CD8-positive, alpha-beta memory T cell (primary cell): ENCODE measurements at places on chromosomes 1 and 21.

DNA sequence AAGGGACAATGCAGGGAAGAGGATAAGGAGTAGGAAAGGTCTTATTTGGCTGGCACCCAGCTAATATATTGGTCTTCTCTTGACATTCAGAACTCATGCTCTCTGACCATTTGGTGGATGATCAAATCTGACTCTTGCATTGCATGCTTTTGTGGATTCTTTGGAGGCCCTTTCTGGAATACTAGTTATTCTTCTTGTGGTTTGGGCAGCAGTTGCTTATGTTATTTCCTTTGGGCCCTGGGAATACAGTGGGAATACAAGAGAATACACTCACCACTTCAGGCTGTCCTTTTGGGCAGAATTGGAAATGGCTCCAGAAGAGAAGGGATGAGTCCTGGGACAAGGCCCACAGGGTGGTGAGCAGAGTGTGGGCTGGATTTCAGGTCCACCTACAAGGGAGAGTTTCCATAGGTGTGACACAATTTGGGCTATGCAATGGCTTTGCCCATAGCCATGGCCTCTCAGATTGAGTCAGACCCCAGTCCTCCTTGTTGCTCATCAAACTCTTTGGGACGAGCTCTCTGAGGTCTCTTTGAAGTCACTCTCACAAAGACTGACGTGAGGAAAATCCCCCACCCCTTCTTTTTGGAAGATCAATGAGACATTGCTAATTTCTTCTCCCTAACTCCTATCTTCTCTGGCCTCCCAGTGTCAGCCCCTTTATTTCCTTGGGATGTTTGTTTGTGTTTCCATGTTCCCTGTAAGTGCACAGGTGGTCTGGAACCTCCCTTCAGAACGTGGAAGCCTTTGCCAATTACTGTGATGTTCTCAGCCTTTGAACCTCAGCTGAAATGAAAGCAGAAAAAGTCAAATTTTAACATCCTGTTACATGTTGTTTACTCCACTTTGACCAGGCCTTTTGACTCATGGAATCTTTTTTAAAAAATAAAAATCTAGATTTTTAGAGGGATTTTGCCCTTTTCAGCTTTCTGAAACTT lies 19.4 kb downstream of the HSD11B1 start:
- H3K4me1 ChIP-seq, result peaks cover 15% of the 10 kb centered on the region
- no peak overlapping the region for H3K4me3 ChIP-seq
- no peak overlapping the region for H3K27ac ChIP-seq
- DNase-seq, result no peak
- H3K36me3 ChIP-seq, result no peaks in the 10 kb centered on the region

- no peak overlapping the region for H3K4me3 ChIP-seq
- H3K4me1 ChIP-seq, result no peaks in the 10 kb centered on the region
- no peaks in the 10 kb centered on the region for H3K36me3 ChIP-seq
- H3K27me3 ChIP-seq, result no peaks in the 10 kb centered on the region
- H3K27ac ChIP-seq, result no peak overlapping the region
Measured at GRCh38 chr1:75712306-75712705, 12.2 kb upstream of the ACADM start.

GRCh38 chr1:201145132-201145531 lies 9.1 kb downstream of the TMEM9 start:
- no peak overlapping the region for H3K4me3 ChIP-seq
- no peak overlapping the region for H3K27ac ChIP-seq
- peaks cover 19% of the 10 kb centered on the region for H3K36me3 ChIP-seq
- no peak for DNase-seq
- H3K27me3 ChIP-seq, result no peaks in the 10 kb centered on the region

GRCh38 chr1:159229260-159229885 lies 24.7 kb downstream of the ACKR1 start:
- H3K4me3 ChIP-seq, result no peak overlapping the region
- H3K36me3 ChIP-seq, result no peaks in the 10 kb centered on the region
- no peaks in the 10 kb centered on the region for H3K4me1 ChIP-seq
- H3K27ac ChIP-seq, result no peak overlapping the region

- H3K27ac ChIP-seq, result no peak overlapping the region
- H3K4me3 ChIP-seq, result no peak overlapping the region
- DNase-seq, result no peak
- H3K27me3 ChIP-seq, result no peaks in the 10 kb centered on the region
- H3K36me3 ChIP-seq, result no peaks in the 10 kb centered on the region
Measured at GRCh38 chr1:204651843-204652421, 33.6 kb downstream of the LRRN2 start.
